DMS53 (cell line): ENCODE measurements at places on chromosomes 11 and 22.
A peak's percentile ranks its signal among the peaks of the same experiment; 100 is the strongest.

GRCh38 chr11:76783294-76783895 is at the start of gene TSKU:
TSKU (plus strand) TSS chr11:76783356; CDS start chr11:76795617, 12,261 bp downstream.
- DNase-seq = peak; percentile 86

DNA sequence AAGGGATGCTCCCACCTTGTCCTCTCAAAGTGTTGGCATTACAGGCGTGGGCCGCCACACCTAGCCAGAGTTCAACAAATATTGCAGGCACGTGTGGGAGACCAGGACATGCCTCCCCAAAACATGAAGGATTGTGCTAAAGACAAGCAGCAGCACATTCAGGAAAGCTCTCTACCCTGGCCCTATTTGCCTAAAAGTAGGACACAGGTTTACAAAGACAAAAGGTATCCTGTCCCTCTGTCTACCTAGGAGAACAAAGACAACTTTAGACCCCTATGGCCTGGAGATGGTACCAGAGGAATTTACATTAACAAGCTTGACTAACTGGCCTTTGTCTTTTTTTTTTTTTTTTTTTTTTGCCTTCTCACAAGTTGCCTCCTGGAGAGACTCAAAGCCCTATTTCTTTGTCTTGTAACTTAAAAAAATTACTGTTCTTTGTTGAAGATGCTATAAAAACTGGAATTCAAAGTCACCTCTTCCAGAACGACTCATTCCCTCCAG is 859 bp upstream of the ACCS start:
- DNase-seq = no peak

GRCh38 chr22:17108256-17109112 is 12.7 kb downstream of the TMEM121B start:
- DNase-seq = no peak

DNA sequence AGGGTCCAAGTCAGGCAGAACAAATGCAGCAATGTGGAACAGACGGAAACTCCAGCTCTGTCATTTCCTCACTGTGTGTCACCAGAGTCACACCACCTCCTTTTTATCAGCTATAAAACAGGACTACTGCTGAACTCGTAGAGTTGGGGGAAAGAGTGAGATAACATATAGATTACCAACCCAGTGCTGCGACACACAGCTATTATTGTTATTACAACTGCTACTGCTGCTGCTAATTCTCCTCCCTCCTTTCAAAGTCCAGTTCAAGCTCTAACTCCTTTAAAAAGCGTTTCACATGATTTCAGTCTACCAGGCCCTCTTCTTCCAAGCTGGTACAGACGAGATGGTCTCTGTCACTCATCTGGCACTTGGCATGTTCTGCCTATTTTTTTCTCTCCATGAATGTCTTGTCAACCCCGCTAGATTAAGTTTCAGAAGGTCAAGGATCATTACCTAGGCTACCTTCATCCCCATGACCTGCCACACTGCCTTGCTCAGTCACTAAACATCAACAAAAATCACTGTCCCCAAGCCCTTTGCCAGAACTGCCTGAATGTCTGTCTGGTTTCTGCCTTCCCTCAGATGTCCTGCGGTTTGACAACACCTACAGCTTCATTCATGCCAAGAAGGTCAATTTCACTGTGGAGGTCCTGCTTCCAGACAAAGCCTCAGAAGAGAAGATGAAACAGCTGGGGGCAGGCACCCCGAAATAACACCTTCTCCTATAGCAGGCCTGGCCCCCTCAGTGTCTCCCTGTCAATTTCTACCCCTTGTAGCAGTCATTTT is 3.7 kb upstream of the MTFP1 start:
- no peak for DNase-seq

DNA sequence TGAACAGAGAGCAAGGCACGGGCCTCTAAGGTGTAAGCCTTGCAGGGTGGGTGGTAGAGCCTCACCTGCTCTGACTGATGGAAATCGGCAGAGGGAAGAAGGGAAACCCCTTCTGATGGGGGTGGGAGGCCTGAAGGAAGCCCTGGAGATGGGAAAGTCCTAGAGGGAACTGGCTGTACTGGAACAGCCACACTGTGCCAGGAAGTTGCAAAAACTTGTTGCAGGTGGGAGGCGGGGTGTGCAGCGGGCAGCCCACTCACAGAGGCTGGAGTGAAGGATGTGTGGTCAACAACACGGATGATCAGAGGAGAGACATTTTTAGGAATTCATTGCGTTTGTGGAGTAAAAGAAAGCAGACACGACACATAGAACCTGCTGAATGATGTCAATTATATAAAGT is 91.3 kb downstream of the ZC3H12C start:
- DNase-seq = no peak

GRCh38 chr22:24516301-24516737 is 21.2 kb downstream of the UPB1 start:
- DNase-seq = no peak

- no peak for DNase-seq
Measured at GRCh38 chr22:39503630-39504029, 1.5 kb downstream of the MIEF1 start.

- peak; percentile 86 for DNase-seq
Measured at GRCh38 chr11:135074397-135074998, 662.5 kb upstream of the B3GAT1 start.

DNA sequence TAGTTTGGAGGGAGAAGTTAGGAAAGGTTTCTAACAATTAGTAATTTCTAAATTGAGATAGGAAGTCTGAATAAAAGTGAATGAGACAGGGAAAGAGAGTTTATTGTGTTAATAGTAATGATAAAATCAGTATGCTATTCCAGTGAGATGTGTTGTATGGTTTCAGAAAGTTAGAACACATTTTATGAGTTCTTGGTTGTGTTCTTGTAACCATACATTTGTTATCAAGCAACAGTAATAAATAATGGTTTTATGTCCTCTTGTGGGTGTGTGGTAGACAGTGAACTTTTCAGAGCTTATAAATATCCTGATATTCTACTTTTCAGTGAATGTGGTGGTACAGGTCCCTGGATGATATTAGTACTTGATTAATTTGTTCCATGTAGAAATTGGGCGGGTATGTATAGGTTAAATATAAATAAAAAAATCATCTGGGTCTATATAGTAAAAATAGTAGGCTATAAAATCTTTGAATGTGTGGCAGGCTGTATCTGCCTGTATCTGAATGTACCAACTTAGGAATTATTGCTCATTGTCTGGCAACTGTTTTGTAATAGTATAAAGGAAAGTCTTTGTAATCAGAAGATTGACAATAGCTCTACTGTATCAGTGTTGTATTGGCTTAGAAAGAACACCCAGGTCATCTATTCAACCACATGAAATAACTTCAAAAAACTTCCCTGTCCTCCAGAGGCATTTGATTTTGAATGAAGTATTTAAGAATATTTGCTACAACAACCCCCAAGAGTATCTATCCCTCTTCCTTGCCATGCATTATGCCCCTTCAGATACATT is 54.8 kb downstream of the UVRAG start:
- DNase-seq = no peak

DNA sequence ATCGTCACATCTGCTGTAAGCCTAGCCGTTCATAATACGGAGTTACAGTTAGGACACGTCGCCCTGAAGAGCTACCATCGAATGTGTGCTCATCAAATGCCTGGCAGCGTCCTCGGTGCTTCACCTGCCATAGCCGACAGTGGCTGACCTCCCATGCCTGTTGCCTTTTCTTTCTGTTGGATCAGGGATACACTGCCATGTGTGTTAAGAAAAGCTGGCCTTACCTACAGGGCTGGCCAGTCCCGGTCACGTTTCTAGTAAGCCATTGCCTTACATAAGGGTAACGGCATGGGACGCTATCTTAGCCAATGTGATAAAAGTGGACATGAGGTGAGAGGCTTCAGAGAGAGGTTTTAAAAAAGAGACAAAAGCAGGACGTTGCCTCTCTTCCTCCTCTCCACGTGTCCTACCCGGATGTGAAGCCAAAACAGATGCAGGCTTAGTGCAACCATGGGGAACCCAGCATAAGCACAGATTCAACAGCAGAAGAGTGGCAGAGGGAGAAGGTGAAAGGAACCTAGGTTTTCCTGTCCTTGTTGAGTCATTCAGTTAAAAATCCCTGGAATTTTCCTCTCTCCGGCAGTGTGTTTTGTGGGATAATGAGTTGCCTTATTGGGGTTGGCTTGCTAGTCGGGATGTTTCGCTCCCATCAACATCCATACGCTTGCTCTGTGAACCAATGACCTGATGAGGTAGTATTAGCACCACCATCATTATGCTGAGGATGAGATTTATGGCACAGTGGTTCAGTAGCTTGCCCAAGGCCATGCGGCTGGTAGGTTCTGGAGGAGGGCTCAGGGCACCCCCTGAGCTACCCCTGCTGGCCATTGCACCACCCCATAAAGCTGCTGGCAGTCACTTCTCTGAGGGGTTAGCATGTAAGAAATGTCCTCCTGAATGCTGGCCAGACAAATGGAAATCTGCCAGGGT is 67.4 kb upstream of the B3GAT1 start:
- DNase-seq = no peak

DNA sequence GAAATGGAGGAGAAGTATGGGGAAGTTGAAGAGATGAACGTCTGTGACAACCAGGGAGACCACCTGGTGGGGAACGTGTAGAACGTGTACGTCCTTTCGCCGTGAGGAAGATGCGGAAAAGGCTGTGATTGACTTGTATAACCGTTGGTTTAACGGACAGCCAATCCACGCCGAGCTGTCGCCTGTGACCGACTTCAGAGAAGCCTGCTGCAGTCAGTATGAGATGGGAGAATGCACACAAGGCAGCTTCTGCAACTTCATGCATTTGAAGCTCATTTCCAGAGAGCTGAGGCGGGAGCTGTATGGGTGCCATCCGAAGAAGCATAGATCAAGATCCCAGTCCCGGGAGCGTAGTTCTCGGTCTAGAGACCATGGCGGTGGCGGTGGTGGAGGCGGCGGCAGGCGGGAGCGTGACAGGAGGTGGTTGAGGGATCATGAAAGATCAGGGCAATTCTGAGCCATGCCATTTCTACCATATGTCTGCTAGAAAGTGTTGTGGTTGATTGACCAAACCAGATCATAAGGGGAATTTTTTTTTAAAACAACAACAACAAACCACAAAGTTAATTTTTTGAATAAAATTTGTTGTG is 36.8 kb upstream of the PHOX2A start:
- no peak for DNase-seq

DNA sequence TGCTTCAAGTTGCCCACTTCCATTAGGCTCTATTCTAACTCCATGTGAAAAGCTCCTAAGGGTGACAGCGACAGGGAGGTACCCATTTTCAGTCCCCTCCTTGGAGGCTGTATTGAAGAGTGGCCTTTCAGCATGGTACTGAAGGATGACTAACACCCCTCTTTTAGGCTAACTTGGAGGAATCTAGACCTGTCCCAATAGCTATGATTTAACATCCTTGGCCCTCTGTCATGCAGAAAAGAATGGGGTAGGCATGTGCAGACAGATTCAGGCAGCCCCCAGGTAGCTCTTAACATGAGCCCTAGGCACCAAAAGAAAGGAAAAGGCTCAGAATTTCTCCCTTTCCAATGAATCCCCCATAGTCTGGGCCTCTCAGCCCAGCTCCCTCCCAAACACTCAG is 89.3 kb upstream of the AMOTL1 start:
- no peak for DNase-seq

GRCh38 chr11:3667149-3668035 is 3.8 kb downstream of the CHRNA10 start:
- DNase-seq = no peak

GRCh38 chr22:19478901-19479354 is at the start of gene UFD1:
UFD1 (minus strand) TSS chr22:19479193; CDS start chr22:19479085, 108 bp downstream.
- peak; percentile 74 for DNase-seq

DNA sequence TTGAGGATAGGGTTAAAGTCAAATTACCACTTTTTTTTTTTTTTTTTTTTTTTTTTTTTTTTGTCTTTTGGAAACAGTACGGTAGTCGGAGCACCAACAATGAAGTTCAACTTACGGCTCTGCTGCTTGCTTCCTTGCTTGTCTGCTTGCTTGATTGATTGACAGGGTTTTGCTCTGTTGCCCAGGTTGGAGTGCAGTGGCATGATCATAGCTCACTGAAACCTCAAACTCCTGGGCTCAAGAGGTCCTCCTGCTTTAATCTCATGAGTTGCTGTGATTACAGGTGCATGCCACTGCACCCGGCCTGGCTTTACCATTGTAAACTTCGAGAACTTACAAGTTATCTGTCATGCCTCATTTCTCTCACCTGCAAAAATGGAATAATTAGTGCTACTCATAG is 5.8 kb downstream of the SGSM3 start:
- no peak for DNase-seq

DNA sequence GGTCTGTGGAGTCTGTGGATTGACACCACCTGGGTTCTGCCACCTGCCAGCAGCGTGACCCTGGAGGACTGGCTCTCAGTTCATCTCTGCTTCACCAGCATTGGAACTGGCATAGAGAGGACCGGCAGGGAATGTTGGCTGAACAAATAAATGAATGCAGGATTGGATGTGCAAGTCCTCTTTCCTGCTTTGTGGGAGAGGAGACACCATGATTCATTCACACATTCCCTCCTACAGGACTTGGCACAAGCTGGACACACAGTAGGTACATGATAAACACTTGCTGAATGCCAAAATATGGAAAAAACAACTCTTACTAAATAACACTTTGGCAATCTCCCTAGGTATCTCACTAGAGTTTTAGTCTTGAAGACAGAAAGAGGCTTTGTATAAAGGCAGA is 116.6 kb upstream of the NARS2 start:
- DNase-seq = peak; percentile 85
